Left renal pelvis (tissue), 4 donors: ENCODE measurements at places on chromosomes 1 and 21. TPM values are rescaled to one million over a fixed set of nuclear protein-coding genes. Genes with fewer than 3 reads are reported as not detected.

The THEM5 gene
- polyA plus RNA-seq = 0.78 TPM

The KCNAB2 gene
- polyA plus RNA-seq = 5.4 TPM

The UTP11 gene
- 52.3 TPM for polyA plus RNA-seq

The UBE2J2 gene
- polyA plus RNA-seq = 49.5 TPM

The GNPAT gene
- 45.9 TPM for polyA plus RNA-seq

The LAMC2 gene
- 4.9 TPM for polyA plus RNA-seq

The MROH9 gene
- not detected for polyA plus RNA-seq

The IL10 gene
- 2.6 TPM for polyA plus RNA-seq
